ENCODE measurements at places on chromosomes 16 and 17. TPM values are rescaled to one million over a fixed set of nuclear protein-coding genes. Genes with fewer than 3 reads are reported as not detected.

KRT28 gene
- not detected for total RNA-seq

DNAI2 gene
- total RNA-seq = 0.12 TPM

DNA sequence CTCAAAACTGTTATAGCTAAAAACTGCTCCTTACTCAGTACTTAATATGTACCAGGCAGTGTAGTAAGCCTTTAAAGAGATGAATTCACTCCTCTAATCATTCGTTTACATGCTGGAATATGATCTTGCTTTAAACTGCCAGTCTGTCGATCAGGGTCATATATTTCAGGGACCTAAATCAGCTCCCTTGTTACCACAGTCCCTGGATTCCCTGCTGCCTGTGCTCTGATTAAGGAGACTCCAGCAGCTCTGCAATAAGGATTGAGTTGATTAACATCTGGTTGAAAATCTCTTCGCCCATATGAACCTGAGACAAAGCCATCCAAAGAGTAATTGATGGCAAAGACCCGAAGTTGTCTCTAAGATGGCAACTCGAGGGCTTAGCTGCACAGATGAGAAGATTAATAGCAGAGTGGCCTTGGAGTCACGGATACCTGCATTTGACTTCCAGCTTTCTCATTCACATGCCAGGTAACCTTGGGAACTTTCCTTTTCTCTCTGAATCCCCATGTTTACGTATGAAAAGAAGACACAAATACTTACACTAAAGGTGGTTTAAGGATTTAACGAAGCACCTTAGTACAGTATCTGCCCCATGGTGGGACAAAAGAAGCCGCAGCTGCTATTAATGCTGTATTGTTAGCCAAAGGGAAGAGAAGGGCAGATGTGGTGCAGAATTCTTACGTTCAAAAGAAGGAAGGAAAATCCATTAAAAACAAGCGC, 68.2 kb downstream of the VAT1L start:
- no peaks in the 10 kb centered on the region for H3K36me3 ChIP-seq
- no peak for DNase-seq
- H3K27me3 ChIP-seq = peaks cover 8% of the 10 kb centered on the region
- no peak overlapping the region for H3K27ac ChIP-seq
- no peak overlapping the region for H3K4me3 ChIP-seq

DNA sequence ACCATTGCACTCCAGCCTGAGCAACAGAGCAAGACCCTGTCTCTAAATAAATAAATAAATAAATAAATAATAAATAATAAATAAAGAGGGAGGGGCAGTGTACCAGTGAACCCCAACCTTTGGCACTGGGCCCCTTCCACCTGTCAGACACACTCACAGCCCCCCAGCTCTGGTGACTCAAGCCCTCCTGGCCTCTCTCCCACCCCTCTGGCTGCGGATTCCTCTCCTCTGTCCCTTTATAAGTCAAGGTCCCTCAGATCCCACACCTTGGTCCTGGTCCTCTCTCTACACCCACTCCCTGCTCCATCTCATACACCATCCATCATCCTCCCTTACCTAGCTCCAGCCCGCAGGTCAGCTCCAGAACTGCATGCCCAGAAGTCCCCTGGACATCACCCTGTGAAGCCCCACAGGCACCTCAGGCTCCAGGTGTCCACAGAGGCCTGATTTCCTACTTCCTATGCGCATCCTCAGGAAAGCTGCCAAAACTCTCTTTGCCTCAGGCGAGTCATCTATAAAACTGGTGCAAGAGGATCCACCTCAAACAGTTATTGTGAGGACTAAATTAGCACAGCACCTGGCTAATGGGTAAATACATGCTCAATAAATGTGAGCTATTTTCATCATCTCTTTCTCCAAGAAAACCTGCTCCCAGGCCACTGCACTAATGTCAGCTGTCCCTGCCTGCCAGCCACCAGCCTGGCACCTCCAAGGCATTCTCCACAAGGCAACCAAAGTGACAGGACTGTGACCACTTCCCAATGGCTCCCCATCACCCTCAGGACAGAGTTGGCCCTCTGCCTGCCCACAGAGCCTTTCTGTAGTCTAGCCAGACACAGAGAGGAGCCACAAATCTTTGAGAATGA, 46.8 kb downstream of the BEAN1 start:
- peaks cover under 1% of the 10 kb centered on the region for H3K27me3 ChIP-seq
- no peak overlapping the region for H3K27ac ChIP-seq
- no peaks in the 10 kb centered on the region for H3K36me3 ChIP-seq
- H3K4me1 ChIP-seq = peaks cover 17% of the 10 kb centered on the region
- no peak overlapping the region for H3K4me3 ChIP-seq

DNA sequence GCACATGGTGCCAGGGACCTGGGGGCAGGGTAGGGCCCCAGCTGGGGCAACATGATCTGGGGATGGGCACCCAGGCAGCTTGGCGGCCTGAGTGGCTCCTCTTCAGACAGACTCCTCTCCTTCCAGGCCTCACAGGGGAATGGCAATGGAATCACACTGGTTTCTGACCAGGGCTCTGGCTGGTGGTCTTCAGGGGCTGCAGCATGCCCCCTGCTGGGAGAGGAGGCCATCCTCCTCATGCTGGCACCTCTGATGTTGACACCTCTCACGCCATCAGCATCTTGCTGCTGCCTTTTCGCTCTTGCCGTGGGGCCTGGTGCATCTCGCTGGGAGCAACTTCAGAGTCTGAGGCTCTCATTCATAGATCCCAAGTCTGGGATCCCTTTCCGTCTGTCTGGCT, 11.2 kb upstream of the GFOD2 start:
- no peak overlapping the region for H3K27ac ChIP-seq
- H3K36me3 ChIP-seq = peaks cover 4% of the 10 kb centered on the region
- H3K4me3 ChIP-seq = no peak overlapping the region
- H3K27me3 ChIP-seq = no peaks in the 10 kb centered on the region

- H3K27ac ChIP-seq = no peak overlapping the region
- H3K27me3 ChIP-seq = no peaks in the 10 kb centered on the region
- DNase-seq = peak; percentile 23
- peaks cover 16% of the 10 kb centered on the region for H3K36me3 ChIP-seq
These were observed 2.1 kb downstream of the P2RX5 start for GRCh38 chr17:3693829-3694231.

GRCh38 chr17:2962729-2963128, 100.7 kb downstream of the OR1D5 start:
- H3K4me1 ChIP-seq = no peaks in the 10 kb centered on the region
- H3K36me3 ChIP-seq = peaks cover 2% of the 10 kb centered on the region
- H3K4me3 ChIP-seq = no peak overlapping the region
- DNase-seq = no peak
- H3K27me3 ChIP-seq = no peaks in the 10 kb centered on the region

- no peak overlapping the region for H3K27ac ChIP-seq
- no peak overlapping the region for H3K4me3 ChIP-seq
- peaks cover 1% of the 10 kb centered on the region for H3K36me3 ChIP-seq
- DNase-seq = no peak
- H3K27me3 ChIP-seq = no peaks in the 10 kb centered on the region
These were observed 7.6 kb downstream of the PIK3R6 start for GRCh38 chr17:8859804-8860430.

All from activated naive CD4-positive, alpha-beta T cell treated with anti-CD3 and anti-CD28 coated beads for 36 hours (primary cell).